Activated naive CD4-positive, alpha-beta T cell (primary cell): ENCODE measurements at places on chromosomes 2 and 18.

GRCh38 chr2:112848833-112849232 lies 12.3 kb upstream of the IL1B start:
- no peak for DNase-seq

GRCh38 chr18:35387152-35387571 lies 10.0 kb upstream of the ZNF396 start:
- no peak for DNase-seq

DNA sequence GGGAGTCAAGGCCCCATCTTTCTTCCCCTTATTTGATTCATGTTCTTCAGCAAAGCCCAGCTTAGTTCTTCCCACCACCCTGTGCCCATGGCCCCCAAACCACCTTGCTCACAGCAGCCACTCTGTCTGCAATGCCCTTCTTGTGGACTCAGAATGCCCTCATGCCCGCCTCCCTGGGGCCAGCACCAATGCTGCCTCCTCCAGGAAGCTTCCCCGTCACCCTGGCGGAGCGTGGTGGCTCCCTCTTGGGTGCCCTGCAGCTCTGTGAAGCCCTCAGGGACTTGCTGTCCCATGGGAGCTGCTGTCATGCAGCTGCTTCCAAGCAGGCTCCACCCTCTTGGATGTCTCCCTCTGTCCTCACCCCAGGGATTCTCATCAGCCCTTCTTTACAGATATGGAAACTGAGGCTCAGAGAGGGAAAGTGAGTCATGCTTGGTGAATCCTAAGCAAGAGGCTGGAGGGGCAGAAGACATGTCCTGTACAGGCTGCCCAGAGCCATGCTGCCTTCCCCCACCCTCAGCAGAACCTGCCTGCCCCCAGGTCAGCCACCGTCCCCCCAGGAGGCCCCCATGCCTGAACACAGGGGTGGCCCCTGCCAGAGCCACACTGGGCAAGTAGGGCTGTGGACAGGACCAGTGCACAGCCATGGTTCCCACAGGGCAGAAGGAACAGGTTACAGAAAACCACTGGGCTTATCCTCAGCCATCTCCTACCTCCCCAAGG lies 11.8 kb upstream of the DUSP2 start:
- no peak for DNase-seq

- DNase-seq = no peak
Measured at GRCh38 chr2:168713325-168713724, 89.1 kb upstream of the NOSTRIN start.

DNA sequence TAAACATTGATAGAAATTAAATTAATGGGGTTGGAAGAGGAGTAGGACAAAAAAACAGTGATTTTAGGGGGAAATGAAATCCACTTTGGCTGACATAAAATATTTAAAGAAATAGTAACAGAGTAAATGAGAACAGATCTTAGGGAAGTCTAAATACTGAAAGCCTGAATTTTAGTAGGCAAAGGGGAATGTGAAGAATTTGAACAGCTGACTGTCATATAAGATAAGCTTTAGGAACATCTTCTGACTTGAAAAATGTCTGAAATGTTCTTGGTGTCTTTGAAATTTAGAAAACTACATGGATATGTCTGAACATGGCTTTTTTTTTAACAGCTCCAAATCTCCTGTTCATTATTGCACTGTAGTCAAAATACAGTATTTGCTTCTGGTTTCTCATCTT lies 150.3 kb downstream of the CALCRL start:
- DNase-seq = no peak

DNA sequence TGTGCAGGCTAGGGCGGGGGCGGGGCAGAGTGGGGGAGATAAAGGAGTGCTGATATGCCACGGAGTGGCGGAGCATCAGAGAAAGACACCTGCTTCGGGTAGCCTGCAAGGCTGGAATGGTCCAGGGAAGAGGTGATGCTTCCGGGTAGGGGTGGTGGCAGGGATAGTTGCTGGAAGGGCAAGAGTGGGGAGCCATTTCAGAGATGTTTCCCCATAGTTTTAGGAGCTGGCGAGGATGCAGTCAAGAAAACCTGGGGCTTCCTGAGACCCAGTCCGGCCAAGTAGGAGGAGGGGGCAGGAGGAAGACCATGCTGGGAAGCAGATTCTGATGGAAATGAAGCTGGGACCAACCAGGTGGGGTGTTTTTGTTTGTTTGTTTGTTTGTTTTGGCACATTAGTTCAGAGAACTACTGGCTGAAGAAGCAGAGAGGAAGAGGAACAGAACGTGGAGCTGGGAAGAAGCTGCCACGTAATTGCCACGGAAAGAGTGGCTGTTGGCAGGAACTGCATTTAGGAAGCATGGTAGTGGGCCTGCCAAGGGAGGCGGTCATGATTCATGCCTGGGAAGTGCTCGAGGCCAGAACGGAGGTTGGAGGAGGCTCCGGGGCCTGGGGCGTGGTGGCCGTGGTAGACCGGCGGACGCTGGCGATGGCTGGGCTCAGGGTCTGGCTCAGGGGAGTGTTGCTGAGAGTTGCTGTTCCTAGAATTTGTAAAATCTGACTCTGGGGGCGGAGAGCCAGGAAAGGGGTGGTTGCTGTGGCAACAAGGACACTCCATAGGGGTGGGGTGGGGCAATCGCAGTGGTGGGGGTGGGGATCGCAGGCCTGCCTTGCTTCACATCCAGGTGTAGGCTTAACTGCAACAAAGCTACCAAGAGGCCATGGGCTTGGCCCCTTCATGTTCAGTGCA lies 8.6 kb upstream of the INPP5D start:
- DNase-seq = no peak

GRCh38 chr2:206164261-206164862 lies 4.7 kb downstream of the EEF1B2 start:
- DNase-seq = no peak

GRCh38 chr18:7626922-7627440 lies 59.9 kb downstream of the PTPRM start:
- DNase-seq = no peak

GRCh38 chr18:8614875-8615274 lies 5.6 kb downstream of the RAB12 start:
- no peak for DNase-seq

GRCh38 chr2:29655391-29656086 lies 265.8 kb downstream of the ALK start:
- DNase-seq = no peak

DNA sequence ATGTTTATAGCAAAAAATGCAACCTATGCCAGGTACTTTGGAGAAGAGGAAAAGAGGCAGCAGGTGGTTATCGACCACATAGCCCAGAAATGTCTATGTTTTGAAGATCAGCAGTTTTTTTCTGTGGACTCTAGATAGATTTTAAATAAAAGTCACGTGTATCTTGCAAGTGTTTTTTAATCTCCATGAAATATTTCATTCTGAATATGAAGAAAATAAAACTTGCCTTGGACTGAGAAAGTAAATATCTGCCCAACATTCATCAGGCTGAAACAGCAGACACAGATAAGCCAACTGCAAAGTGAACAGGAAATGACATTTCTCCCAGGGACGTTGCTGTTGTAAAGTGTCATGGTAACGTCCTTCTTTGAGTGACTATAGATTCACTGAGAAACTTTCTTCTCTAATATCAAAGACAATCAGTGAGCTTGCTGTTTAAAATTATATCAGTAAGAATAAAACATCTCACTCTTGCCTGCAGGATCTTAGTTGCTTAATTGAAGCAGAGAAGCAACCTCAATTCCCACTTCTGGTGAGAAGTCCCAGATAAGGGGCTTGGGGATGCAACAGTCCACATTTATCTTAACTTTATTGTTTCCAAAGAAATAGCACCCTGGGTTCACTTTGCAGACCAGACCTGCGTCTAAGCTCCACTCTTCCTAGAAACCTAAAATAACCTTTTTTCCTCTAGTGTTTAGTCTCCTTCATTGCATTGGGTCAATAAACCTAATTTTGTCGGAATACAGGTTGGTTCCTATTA lies 6.3 kb downstream of the MYOM1 start:
- no peak for DNase-seq

- DNase-seq = no peak
Measured at GRCh38 chr2:149421791-149422190, 91.4 kb downstream of the LYPD6 start.

DNA sequence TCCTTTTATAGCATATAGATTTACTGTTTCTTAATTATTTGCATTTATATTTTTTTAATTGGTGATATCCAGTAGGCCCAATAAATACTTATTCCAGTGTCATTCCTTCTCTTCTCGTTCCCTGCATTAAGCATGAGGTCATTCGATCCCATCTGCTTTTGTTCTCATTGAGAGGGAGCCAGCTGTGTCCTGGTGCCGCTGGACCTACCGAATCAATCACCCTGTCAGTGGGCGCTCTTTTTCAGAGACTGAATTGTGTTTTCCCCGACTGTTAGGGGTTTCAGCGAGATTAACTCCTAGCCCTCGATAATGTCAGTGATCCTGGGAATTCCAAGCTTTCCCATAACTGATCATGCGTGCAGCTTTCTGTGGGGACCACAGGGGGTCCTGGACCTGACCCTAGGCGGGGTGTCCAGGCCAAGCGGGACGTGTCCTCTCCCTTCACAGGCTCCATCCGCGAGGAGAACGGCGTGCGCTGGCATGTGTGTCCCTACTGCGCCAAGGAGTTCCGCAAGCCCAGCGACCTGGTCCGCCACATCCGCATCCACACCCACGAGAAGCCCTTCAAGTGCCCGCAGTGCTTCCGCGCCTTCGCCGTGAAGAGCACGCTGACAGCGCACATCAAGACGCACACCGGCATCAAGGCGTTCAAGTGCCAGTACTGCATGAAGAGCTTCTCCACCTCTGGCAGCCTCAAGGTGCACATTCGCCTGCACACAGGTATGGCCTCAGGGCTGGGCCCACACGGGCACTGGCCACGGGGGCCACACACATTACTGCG lies 72.4 kb downstream of the ZNF236 start:
- no peak for DNase-seq

DNA sequence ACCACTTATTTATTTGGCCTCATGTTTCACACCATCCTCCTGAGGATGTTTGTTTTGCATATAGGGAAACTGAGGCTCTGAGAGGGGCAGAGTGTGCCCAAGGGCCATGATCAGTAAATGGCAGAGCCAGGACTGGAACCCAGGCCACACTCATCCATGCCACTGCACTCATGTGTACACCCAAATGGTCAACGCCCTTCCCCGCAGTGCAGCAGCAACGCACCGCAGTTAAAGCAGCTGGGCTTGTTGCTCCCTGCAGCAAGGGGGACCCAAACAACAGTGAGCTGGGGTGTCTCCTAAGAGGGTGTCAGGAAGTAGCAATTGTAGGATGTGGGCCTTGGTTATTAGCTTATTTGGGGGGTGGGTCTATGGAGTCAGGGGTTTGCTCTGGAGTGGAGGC lies 36.6 kb downstream of the ZAP70 start:
- DNase-seq = no peak

DNA sequence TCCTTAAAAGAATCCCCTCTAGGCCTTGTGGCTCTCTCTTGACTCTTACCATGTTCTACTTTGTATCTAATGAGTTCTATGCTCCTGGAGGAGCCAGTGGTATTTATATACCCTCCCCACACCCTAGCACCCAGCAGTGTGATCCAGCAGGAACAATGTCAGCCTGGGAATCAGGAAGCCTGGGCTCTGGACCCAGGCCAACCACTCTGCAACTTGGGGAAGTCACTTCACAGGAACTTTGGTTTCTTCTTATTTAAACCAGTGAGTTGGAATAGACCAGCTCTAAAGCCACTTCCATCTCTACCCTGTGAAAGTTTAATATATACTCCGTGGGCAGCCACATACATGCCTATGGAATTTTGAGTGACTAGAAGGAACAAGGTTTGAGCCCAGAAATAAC lies 11.6 kb upstream of the SPTBN1 start:
- DNase-seq = no peak

- no peak for DNase-seq
Measured at GRCh38 chr2:223815186-223815883, 22.0 kb downstream of the AP1S3 start.

DNA sequence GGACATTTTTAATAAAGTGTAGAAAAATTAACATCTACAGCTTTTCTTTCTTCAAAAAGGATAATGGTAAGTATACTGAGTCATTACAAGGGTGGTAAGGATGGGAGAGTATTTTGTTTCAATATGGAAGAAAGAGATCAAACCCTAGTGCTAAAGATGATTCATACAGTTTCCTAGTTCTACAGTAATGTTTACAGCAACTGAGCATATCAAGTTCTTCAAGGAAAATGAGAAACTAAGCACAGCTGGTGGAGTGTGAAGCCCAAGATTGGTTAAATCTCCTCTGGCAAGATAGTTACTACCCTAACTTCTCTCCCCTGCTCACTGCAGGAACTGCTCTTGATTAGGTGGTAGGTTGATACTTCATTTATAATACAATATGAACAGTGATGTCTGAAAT lies 467.5 kb downstream of the XIRP2 start:
- DNase-seq = no peak

DNA sequence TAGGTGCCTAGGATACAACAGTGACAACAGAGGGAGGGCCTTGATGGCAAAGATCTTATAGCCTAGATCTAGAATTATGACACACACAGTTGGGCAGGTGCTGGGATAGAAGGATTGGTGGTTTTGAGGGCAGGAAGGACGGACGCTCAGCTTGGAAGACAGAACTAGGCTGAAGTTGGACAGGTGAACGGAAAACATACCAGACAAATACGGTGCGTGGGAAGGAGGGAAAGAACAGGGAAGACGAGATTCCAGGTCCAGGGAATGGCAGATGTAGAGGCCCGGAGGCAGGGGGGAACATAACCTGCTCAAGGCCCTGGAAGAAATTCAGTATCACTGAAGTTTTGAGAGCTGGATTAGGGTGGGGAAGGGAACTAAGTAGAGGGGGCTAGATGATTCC lies 40.8 kb downstream of the CRACDL start:
- no peak for DNase-seq

DNA sequence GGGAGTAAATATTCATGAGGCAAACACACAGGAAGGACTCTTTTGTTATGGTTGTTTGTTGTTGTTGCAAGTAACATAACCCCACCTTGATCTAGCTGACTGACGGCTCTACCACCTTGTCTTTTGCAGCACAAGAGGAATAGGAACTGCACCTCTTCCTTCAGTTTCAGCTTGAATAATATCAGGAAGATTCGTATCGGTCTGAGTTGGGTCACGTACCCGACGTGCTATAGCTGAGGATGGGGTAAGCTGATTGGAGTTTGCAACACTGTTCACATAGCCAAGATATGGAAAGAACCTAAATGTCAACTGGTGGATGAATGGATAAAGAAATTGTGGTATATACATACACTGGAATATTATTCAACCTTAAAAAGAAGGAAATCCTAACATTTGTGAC lies 14.5 kb upstream of the IL1RN start:
- DNase-seq = no peak

DNA sequence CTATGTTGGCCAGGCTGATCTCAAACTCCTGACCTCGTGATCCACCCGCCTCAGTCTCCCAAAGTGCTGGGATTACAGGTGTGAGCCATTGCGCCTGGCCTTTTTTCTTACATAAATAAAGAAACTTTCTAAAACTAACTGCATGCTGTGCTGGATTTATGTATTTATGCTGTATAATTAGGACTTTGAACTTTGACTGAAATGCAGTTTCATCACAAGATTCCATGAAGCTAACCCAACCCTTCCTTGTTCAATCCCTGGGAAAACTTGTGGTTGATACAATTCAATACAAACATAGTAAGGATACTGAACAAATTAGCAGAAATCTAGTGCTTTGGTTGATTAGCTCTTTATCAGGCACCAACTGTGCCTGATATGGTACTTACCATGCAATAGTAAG lies 20.9 kb upstream of the SLC35F5 start:
- DNase-seq = no peak

- no peak for DNase-seq
Measured at GRCh38 chr2:173076581-173077345, 1.1 kb downstream of the MAP3K20 start.
